ENCODE measurements at places on chromosomes 1 and 21.

DNA sequence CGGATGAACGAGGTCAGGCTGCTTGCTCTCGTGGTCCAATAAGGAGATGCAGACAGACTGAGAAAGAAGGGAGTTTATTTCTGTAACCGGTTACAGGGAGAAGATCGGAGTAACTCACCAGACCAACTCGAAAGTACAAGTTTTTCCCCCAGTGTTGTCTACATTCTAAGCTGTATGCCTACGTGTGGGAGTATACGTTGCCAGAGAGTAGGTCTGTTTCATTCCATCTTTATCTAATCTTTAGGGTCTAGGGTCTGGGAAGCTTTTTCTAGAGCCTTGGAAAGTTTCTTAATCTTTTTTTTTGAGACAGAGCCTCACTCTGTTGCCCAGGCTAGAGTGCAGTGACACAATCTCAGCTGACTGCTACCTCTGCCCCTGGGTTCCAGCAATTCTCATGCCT lies 4.7 kb upstream of the PADI1 start:
- no peak for DNase-seq

DNA sequence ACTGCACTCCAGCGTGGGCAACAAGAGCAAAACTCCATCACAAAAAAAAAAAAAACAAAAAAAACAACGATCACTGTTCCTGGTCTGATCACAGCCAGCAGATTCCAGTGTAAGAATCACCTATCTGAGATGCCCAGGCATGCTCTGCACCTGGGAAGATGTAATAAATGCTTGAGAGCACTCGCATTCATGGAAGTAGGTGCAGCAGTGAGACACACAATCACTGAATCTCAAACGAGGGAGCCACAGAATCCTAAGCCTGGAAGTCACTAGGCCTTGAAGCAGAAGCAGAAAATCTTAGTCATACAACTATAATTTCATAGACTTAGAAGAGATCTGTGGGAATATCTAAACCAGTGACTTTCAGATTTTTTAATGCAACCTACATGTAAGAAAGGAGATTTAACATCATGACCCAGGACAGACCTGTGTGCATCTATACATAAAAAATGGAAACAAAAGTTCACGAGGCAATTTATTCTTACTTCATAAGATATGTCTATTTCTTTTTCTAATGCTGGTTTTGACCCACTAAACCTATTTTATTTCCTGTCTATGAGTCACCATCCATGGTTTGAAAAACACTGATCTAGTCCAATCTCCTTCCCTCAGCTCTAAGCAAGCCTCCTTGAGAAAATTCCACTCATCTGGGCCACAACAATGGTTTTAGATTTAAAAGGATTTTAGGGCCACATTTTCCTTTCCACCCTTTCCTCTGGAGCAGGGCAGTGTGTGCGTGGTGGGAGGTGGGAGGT lies 30.4 kb downstream of the RIMS3 start:
- no peak for DNase-seq

- no peak for DNase-seq
These were observed 119.8 kb upstream of the IRF2BP2 start for GRCh38 chr1:234729561-234730474.

GRCh38 chr1:54481201-54481884 lies 66.7 kb upstream of the ACOT11 start:
- no peak for DNase-seq

- peak; percentile 4 for DNase-seq
These were observed 2.4 kb downstream of the NTPCR start for GRCh38 chr1:232952514-232953499.

DNA sequence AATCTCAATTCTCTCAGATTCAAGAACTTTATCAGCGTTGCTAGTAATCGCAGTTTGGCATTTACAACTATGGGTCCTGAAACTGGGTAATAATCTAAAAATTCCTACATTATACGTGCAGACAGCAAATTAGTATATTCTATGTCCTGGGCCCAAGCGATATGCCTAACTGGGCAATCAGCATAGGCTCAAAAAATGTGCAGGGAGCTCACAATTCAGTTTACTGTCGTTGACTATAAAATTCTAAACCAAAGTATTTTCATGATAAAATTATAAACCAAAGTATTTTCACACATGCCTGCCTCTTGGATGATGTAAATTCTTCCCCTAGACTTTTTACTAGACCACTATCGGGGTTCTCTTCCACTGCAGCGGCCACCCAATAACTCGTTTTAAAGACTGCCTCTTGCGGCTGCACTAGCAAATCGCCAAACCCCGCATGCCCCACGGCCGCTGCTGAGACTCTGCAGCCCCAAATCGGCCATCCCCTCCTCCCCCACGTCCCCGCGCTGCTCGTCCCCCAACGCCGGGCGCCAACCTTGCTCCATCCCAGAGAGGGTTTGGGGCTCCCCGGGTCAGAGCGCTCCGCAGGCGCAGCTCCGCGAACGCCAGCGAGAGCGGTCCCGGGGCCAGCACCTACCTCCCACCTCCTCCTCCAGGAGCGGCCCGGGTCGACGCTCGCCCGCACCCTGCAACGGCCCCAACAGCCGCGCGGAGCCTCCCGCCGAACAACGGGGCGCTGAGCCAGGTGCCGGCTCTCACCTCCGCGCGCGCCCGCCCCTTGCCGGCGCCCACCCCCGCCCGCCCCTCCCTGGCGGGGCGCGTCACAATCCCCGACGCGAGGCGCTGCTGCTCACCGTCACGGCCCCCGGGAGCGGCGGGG lies 506 bp downstream of the SSX2IP start:
- DNase-seq = peak; percentile 20

DNA sequence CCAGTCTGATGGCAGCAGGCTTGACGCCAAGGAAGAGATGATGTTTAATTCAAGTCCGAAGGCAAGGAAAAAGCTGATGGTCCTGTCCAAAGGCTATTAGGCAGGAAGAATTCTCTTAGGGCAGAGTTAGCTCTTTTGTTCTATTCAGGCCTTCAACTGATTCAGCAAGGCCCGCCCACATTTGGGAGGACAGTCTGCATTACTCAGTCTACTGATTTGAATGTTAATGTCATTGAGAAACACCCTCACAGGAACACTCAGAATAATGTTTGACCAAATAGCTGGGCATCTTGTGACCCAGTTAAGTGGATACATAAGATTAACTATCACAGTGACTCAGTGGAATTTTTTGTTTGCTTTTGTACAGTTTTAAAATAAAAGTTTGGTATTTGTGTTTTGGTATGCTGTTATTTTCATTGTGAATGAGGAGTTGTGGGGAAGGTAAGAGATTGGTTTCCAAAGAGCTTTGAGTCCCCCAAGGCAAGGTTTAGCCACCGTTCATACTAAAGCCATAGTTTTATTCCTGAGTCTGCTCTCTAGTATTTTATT lies 1.7 kb upstream of the ZNF691 start:
- DNase-seq = no peak

DNA sequence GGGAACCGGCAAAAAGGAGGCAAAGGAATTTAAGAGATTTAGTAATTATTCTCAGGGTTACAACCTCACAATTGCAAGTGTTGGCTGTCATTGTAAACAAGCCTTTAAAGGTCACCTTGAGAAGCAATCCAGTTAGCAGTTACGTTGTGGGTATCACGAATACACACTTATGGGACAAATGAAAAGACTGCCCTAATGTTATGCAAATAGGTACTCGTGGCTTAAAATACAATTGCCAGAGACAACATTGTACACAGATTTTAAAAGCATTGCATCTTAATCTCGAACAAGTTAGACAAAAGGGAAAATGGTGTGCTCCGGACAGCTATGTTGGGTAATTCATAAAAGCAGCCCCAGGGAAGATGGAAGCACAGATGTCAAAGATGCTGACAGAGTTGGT lies 120.5 kb upstream of the ZC3H12A start:
- DNase-seq = no peak

DNA sequence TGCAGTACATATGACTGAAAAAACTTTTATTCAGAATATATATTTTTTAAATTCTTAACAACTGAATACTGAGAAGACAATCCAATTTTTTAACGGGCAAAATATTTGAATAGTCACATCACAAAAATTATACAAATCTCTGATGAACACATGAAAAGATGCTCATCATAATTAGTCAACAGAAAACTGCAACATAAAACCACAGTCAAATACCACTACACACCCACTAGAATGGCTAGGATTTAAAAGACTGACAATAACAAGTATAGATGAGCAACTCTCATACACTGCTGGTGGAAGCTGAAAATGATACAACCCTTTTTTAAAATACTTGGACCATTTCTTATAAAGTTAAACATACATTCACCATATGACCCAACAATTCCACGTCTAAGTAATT lies 87.7 kb upstream of the TNFSF4 start:
- DNase-seq = no peak

GRCh38 chr1:93588206-93588605 lies 93.4 kb downstream of the BCAR3 start:
- no peak for DNase-seq

- no peak for DNase-seq
These were observed 7.1 kb downstream of the IGSF9 start for GRCh38 chr1:159938211-159938852.

GRCh38 chr1:30907481-30908315 lies 860 bp downstream of the SDC3 start:
- DNase-seq = no peak

GRCh38 chr1:44826375-44827196 lies 16.5 kb downstream of the PTCH2 start:
- no peak for DNase-seq

Measured in stimulated activated CD8-positive, alpha-beta memory T cell treated with anti-CD3 and anti-CD28 coated beads, Interleukin-12 subunit alpha, Interleukin-12 subunit beta, amount 100 ng/mL, for 1 hour (primary cell).